Activated T-cell treated with anti-CD3 and anti-CD28 coated beads, Interleukin-2, amount 50 U/mL, for 72 hours (primary cell): ENCODE measurements at places on chromosomes 6 and 20.

DNA sequence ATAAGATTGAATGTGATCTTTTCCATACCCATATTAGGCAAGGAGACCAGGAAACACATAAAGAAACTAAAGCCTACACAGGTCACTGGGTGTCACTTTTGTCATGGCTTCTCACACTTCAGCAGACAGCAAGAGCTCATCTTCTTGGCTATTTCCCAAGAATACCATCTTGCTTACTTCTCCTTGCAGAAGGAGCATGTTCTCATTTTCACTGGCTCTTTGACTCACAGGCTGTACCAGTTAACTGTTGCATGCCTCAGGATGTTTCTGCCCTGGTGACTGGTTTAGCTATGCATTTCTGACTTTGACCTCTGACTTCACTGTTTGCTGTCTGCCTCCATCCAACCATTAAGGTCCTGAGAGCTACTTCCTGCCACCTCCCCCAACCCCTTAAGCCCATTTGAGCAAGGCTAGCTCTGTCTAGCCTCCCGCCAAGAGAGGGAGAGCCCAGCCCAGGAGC lies 40.3 kb upstream of the OGFRL1 start:
- no peak for DNase-seq

DNA sequence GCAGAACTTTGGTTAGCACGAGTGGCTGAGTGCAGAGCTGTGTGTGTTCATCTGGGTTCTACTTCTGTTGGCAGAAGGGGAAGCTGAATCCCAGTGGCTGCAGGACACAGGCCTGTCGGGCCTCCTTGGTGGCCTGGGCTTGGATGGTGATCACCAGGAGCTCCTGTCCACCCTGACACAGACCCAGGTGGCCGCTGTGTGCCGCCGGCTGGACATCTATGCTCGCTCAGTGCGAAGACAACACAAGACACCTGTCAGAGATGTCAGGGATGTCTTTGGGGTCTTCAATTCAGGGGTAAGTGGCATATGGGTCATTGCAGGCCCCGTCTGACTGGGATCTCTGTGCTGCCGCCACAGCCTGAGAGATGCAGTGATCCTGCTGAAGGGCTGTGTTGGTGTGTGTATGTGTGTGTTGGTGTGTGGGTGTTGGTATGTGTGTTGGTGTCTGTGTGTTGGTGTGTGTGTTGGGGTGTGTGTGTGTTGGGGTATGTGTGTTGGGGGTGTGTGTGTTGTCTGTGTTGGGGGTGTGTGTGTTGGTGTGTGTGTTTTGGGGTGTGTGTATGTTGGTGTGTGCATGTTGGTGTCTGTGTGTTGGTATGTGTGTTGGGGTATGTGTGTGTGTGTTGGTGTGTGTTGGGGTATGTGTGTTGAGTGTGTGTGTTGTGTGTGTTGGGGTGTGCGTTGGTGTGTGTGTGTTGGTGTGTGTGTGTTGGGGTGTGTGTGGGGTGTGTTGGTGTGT lies 25.5 kb downstream of the ARHGAP40 start:
- no peak for DNase-seq

GRCh38 chr6:132733283-132733682 lies 19.4 kb upstream of the VNN1 start:
- DNase-seq = no peak

DNA sequence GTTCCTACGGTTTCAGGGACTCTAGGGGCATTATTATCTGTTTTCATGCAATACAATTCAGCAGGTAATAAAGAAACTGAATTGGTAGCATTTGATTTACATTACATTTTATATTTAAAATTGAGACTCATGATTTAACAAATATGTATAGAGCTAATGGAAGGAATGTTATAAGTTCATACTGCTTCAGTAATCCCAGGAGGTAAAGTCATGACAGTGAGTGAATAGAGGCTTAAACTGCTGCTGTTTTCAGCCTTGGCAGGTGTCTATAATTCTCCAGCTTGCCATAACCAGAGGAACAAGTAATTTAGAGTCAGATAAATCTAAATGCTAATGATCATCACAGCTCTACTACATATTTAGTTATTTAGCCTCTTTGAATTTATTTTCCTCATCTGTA lies 360.8 kb upstream of the MANEA start:
- no peak for DNase-seq

DNA sequence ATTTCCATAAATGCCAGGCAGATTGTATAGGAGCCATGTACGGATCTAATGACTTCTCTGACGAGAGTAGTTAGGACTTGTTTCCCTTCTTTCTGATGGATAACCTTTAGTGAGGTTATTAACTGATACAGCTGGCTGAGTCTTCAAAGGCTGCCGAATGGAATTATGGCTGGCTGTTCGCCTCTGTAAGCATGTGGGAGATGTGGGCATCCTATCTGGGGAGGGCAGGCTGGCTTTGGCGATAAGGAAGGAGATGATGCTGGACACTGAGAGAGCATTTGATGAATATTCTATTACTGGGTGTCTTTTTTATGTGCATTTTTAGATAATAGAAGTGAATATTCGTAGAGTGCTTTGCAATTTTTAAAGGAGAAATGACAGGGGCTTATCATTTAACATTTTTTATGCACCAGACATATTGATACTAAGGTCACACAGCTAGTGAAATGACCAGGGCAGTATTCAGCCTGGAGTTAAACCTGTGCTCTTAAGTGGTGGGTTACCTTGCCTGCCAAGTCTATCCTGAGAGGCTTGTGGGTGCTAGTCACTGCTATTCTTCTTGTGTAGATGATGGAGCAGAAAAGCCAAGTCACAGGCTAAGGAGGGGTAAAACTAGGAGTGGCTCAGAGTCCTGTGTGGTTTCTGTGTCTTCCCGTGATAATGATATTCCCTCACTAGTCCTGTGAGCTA lies 3.1 kb downstream of the PBOV1 start:
- DNase-seq = no peak

DNA sequence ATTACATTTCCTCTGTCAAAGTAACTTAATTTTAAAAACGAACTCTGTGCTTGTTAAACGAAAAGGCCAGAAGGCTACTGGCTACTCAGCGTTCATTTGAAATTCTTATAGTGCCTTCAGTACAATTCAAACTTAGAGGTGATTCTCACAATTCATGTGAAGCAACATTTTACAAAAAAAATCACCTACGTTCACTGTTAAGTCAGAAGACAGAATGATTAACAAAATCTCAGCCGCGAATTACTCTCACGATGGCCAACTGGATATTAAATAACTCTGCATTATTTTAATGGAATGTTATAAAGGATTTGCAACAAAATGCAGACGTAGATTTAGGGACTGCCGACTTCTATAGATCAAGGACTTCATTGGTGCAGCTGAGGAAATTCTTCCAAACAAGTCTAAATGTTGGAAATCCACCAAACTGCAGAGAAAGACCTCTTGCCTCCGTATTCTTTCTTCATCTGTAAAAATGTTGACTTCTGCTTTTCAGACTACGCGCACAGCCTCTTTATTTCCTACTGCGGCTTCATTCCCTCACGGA lies 1.6 kb upstream of the QKI start:
- DNase-seq = no peak

GRCh38 chr6:37029249-37029971 lies 24.0 kb downstream of the FGD2 start:
- DNase-seq = peak; percentile 81

GRCh38 chr20:11054266-11054993 lies 380.6 kb upstream of the JAG1 start:
- DNase-seq = no peak

- DNase-seq = no peak
Measured at GRCh38 chr6:21885532-21886114, 292.1 kb downstream of the SOX4 start.

GRCh38 chr6:66103354-66103753 lies 396.3 kb upstream of the EYS start:
- DNase-seq = no peak
